Activated naive CD4-positive, alpha-beta T cell treated with anti-CD3 and anti-CD28 coated beads, Interleukin-2, amount 50 U/mL, for 16 hours (primary cell): ENCODE measurements at places on chromosomes 7 and 10.

GRCh38 chr7:978049-978346, 2.6 kb upstream of the COX19 start:
- DNase-seq = no peak

- peak; percentile 67 for DNase-seq
These were observed 110.5 kb downstream of the C10orf105 start for GRCh38 chr10:71608819-71609768.

DNA sequence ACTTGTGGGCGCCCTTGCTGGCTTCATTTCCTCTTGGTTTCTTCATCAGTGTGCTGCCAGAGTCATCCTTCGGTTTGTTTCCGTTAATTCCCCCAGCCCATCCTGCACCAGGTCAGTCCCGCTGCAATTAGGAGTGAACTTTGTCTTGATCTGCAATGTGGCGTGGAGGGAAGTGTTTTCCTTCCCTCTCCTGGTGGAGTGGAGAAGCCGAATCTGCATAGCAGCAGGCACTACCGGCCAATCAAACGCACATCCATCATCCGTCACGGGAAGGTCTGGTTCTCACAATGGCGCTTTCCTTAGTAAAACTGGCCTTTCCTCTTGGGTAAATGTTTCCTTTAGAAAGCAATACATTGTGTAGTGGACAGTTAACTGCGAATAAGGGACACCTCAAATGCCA, 337.5 kb downstream of the CXCL12 start:
- no peak for DNase-seq

- no peak for DNase-seq
These were observed 384.1 kb downstream of the NXPH1 start for GRCh38 chr7:8817448-8818036.

DNA sequence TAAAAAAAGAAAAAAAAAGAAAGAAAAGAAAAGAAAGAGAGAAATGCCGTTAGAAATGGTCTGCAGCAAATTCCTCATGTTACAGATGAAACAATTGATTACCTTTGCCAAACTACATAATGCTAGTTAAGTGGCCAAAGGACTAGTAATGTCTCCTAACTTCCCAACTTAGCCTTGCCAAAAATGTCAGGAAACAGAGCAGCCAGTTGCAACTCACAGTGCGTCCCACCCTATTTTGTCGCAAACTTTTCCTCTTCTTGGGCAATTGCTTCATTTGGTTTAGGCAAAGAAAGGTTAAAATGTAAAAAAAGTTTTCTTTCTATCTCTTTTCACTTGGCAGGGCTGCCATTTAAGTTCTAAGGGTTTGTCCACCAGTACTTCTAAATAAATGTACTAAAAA, 53.1 kb downstream of the APBB1IP start:
- DNase-seq = no peak
